ENCODE measurements at places on chromosomes 1 and 21. TPM values are rescaled to one million over a fixed set of nuclear protein-coding genes. Genes with fewer than 3 reads are reported as not detected.

- no peak for DNase-seq
These were observed 4.3 kb downstream of the TSPAN2 start for GRCh38 chr1:115084902-115085511.

DNA sequence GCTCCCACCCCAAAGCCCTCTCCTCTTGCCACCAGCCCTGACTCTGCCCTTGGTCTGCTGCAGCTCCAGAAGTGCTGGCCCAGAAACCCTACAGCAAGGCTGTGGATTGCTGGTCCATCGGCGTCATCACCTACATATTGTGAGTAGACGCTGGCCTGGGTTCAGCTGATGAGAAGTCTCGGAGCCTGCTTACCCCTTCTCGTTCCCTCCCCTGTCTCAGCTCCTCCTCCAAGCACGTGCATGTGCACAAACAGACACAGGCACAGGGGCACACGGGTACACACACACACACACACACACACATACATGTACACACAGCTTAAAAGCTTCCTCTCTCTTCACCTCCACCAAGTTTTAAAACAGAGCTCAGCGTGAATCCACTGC, 24.3 kb downstream of the CAMK1G start:
- DNase-seq: no peak

The DSCAM gene
- polyA plus RNA-seq: not detected

DNA sequence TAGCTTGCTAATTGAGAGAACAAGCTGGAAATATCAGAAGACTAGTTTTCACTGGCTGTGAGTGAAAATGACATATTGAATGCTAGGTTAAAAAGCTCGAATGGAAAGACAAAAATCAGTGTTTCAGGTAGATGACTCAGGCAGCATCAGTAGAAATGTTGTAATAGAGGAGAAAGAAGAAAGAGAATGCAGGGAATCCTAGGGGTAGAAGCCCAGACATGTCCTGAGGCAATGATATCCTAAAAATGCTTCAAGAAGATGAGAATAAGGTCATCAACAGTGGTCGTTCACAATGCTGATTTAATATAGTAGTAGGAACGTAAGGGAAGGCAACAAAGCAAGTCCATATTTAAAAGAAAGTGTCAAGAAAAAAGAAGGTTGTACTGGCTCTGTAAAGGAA, 96.7 kb upstream of the HP1BP3 start:
- DNase-seq: no peak

The ANKRD13C gene
- 10.3 TPM for polyA plus RNA-seq

Data from K562 (cell line).